Umbilical cord (tissue), 2 donors: ENCODE measurements at places on chromosomes 3 and 15. TPM values are rescaled to one million over a fixed set of nuclear protein-coding genes. Genes with fewer than 3 reads are reported as not detected.

DNA sequence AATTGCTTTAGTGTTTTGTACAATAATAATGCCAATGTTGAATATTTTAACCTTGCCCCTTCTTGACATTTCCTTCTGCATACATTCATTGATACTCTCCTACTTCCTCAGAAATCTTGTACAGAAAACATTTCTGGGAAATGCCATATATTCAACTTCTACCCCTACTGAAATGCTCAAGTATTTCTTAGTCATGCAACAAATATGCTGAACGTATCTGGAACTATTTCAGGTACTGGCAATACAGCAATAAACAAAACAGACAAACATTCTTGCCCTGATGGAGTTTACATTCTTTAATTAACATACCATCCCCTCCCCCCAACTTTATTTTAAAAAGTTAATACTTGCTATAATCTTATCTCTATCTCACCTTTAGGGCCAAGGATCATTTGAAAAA is 147.2 kb downstream of the STAG1 start:
- DNase-seq: no peak

- DNase-seq: no peak
Measured at GRCh38 chr3:85572426-85572825, 613.6 kb downstream of the CADM2 start.

GRCh38 chr15:87866961-87867360 is 389.6 kb downstream of the NTRK3 start:
- DNase-seq: no peak

GRCh38 chr3:146465693-146466465 is 3.5 kb downstream of the PLSCR2 start:
- no peak for DNase-seq

RNF7 gene
- 46.0 TPM for total RNA-seq

CDHR4 gene
- total RNA-seq: not detected

SLC35G2 gene
- 20.9 TPM for total RNA-seq

DNA sequence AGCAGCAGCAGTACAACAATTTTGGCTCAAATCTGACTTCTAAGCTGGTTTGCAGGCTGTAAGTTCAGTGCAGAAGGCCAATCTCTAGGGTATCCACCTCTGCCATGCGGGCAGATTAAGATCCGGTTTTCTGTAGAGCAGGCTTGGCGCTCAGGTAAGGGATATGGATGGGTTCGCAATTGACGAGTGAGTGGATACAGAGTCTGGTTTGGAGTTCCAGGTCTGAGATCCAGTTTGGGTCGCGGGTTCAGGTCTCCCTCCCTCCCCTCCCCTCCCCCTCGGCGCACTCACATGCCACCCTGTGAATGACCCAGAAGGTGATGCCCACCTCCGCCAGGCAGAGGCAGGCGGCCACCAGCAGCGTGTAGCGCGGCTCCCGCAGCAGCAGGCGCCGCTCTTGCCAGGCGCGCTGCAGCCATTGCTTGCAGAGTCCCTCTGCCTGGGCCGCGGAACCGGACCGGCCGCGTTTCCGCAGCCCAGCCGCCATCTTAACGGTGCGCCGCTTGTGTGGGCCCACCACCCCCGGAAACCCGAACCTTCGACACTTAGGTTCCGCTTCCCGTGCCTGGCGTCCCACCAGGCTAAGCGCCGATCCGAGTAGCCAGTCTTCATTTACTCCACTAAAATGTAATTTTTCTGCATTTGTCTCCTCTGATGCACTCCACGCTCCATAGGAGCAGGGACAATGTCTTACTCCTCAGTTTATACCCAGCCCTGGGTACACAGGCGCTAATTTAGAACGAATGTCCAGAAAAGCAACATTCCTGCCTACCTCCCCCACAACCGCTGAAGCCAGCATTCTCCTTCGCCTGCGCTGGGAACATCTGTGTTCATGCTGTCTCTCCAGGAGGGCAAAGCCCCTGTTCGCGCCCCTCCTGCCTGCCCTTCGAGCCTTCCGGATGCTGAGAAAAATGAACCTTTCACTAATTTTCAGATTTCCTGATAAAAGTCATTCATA is at the start of gene ALG3:
TSS of gene ALG3 (minus strand) at position 509 of the 958 bp plus-strand sequence. CDS start at position 487, 22 bp downstream.
- DNase-seq: peak; percentile 85

- no peak for DNase-seq
Measured at GRCh38 chr3:179961071-179961702, 75.5 kb downstream of the PEX5L start.

DNA sequence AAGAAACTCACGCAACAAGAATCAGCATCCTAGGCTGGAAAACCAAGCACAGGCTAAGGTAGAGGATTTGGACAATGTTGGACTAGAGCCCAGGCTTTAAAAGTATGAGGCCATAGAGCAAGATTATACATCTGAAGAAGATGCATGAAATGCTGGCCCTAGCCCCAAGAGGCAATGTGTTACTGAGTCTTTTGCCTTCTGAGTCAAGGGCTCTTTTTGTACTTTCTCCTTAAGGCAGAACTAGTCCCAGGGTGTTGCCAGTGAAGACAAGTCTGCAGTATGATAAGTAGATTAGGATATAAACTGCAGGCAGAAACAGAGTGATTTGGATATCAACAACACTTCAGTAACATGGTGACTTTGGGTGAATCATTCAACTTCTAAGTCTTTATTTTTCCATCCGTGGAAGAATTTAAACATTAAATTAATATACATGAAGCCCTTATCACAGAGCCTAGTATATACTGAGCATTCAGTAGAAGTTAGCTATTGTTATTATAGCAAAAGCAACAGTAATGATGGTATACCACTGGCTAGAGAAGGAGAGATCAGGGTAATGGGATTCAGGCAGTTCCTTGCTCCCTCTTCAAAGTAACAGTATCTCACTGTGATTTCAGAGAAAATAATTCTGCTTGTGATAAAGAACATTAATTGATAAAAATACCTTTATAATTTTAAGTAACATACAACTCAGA is 99.9 kb upstream of the MLF1 start:
- DNase-seq: peak; percentile 7

DNA sequence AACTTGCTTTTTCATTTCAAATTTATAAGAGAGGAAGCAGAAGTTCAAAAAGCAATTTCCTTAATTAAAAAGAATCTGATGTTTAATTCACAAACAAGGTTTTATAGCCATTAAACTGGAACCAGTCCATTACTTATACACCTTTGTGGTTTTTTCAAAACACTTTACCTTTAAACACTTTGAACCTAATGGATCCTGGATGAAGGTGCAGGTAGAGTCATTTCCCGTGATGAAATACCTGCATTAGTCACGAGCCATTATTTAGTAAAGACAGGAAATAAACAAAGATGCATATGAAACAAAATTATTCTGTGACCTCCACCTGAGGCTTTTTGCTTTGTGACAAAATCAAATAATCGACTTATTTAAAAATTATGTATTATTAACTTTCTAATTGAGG is 341.7 kb upstream of the UBE2E2 start:
- no peak for DNase-seq

EPHA3 gene
- total RNA-seq: 5.5 TPM

DNA sequence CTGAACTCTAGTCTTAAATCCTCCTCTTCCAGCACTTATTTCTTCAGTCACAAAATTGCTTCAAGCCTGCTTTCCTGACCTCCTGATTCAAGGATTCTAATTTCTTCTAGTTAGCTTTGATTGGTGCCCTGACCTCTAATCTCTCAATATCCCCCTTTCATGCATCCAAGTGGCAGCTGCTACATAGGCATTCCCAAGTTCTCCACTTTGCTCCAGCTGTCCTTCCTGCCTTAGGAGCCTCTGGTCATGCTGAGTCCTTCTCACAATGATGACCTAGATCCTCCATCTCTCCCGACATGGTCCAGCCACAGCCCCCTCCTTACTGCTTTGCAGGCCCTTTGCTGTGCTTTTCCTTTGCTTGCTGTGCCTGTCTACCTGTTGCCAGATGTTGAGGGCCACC is 347.8 kb upstream of the C2CD4B start:
- no peak for DNase-seq

OR5K2 gene
- total RNA-seq: 1.4 TPM

GRCh38 chr15:80915472-80915871 is 74.1 kb downstream of the MESD start:
- no peak for DNase-seq

TLR9 gene
- 0.24 TPM for total RNA-seq

DNA sequence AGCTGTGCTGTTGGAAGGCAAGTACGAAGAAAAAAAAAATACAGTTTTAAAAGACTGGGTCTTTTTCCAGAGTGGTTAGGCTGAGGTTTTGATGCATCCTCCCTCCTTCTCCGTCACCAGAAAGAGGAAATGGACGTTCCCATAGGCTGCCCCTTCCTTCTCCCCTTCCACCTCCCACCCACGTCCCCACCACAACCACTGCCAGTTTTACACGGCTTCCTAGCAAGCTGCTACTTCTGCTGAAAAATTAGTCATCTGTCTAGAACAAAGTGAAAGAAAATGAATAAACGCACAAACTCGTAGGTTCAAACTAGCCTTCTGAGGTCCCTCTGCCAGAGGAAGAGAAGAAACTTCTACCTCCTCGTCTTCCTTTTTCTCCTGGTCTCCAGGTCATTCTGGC is 71.6 kb upstream of the RPL35A start:
- no peak for DNase-seq

DNA sequence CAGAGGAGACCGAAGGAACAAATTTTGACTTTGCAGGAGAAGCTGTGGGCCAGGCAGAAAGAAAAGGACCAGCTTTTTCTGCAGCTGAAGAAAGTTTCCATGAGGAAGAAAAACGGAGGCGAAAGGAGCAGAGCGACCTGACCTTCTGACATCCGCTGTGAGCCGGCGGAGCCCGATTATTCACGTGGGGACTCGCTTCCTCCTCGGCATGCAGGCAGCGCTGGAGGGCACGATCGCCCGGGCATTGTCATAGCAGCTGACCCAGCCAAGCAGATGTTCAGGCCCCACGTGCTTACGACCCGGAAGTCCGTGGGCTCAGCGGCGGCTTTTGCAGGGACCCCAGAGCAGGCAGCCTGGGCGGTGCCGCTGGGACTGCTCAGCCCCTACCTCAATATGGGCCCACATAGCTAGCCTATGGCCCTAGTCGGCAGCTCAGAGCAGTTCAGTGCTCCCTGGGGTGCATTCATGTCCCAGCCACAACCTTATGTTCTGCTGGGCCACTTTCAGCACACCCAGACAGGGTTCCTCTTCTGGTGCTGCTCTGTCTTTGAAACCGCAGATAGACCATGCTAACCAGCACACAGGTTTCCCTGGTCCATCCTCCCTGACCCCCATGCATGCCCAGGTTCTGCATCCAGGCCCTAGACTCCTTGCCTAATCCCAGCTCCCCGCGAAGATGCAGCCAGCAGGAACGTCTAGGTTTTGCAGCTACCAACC is 10.5 kb upstream of the EIF4A2 start:
- DNase-seq: peak; percentile 52

CIDEC gene
- total RNA-seq: 4.6 TPM

DNA sequence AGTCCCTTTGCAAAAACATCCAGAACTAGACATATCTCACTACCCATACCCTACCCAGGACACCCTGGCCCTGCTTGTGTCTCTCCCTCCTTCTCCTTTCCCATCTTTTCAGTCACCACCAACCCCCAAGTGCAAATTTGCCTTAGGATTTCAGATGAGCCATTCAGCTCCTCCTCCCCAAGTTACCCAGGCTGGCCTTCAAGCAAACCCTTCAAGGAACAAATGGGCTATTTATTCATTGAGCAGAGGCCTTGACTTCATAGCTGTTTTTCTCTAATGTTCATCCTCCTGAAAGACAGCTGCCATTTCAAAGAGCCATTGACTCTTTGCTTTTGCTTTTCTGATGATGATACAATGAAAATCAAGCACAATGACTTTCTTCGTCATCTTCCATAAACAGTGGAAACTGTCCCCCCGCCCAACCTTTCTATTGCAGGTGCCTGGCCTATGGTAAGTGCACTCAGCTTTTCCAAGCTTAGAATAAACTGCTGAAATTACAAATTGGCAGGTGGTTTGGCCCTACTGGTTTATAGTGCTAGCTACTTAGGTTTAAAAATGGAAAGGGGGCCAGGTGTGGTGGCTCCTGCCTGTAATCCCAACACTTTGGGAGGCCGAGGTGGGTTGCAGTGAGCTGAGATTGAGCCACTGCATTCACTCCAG is 26.1 kb upstream of the KLHL6 start:
- DNase-seq: no peak

GRCh38 chr3:65265942-65266590 is 578.3 kb upstream of the ADAMTS9 start:
- DNase-seq: no peak

DNA sequence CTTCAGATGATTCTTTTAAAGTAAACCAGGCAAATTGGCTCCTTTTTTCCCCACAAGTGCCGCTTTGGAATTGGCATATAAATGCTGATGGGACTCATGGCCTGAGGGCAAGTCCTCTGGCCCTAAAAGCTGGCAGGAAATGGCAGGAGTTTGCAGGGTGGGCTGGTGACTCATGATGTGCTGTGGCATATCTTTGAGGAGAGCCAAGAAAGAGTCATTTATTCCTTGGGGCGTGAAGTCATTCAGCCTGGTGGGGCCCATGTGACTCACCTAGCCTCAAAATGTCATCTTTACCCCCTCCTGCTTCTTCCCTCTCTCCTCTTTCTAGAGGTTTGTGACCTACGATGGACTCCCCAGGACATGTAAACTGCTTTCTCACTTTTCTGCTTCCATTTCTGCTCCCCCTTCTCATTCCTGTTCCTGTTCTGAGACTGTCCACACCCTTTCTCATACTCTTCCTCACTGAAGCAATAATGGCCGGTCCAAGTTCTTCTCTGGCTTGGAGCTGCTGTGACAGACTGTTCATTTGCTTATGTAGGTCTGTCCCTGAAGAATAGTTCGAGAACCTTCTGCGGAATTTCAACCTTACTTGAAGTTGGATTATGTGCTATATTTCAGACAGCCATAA is 326.1 kb downstream of the SATB1 start:
- DNase-seq: peak; percentile 4

- DNase-seq: no peak
Measured at GRCh38 chr3:13240928-13241618, 167.8 kb upstream of the IQSEC1 start.

DNA sequence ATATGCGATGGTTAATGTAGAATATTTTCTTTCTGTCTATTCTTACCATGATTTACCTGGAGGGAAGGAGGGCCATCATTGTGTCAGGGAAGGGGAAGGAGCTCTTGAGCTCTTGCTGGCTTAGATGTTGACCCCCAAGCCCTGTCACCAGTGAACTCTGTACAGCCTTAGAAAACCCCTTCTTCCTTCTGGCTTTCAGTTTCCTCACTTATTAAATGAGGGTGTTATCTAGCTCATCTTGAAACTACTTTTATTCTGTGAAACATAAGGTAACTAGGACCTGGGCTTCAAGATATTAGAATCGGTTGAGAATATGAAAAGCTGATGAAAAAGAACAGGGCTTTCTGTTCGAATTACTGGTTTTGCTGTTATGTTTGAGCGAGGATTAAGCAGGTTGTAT is 25.1 kb upstream of the UTS2B start:
- DNase-seq: no peak

DNA sequence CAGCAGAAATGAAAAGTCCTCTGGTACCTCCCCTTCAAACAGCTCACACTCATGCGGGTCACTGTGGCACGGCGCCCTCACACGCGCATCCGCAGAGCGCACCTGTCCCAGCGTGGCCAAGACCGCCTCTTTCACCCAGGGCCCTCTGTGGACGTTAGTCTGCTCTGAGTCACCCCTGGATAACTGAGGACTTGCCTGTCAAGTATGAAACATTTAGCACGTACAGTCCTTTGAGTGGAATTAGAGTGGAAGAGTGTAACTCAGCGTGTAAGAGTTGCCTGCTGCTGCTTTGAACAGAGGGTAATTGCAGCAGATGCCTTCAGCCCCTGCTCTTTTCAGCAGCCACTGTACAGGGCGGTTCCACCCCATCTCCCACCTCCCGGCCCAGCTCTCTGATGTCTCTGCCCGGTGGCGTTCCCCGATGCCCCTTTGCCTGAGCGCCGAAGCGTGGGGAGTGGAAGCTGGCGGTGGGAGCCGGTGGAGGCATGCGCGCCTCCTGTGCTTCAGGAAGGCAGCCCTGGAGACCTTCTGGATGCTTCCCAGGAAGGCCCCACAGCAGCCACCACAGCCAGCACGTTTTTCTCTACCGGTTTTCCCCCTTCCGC is 23.0 kb downstream of the CPN2 start:
- DNase-seq: peak; percentile 52
